ENCODE measurements at places on chromosomes 3 and 15. TPM values are rescaled to one million over a fixed set of nuclear protein-coding genes. Genes with fewer than 3 reads are reported as not detected.

Gene NMD3
- total RNA-seq: 72.6 TPM

Gene ARGFX
- total RNA-seq: not detected

Gene SMCO1
- not detected for total RNA-seq

- no peak for DNase-seq
Measured at GRCh38 chr15:78170848-78171773, 21.9 kb downstream of the IDH3A start.

GRCh38 chr3:58898513-58898912, 151.3 kb downstream of the CFAP20DC start:
- DNase-seq: no peak

Gene INSYN1
- 26.1 TPM for total RNA-seq

GRCh38 chr3:108862865-108863798, 40.5 kb downstream of the TRAT1 start:
- DNase-seq: no peak

Gene CYP1A1
- 0.41 TPM for total RNA-seq

Gene GATM
- total RNA-seq: 91.3 TPM

GRCh38 chr3:120033596-120033995, 60.7 kb downstream of the GSK3B start:
- DNase-seq: no peak

Gene SI
- total RNA-seq: not detected

DNA sequence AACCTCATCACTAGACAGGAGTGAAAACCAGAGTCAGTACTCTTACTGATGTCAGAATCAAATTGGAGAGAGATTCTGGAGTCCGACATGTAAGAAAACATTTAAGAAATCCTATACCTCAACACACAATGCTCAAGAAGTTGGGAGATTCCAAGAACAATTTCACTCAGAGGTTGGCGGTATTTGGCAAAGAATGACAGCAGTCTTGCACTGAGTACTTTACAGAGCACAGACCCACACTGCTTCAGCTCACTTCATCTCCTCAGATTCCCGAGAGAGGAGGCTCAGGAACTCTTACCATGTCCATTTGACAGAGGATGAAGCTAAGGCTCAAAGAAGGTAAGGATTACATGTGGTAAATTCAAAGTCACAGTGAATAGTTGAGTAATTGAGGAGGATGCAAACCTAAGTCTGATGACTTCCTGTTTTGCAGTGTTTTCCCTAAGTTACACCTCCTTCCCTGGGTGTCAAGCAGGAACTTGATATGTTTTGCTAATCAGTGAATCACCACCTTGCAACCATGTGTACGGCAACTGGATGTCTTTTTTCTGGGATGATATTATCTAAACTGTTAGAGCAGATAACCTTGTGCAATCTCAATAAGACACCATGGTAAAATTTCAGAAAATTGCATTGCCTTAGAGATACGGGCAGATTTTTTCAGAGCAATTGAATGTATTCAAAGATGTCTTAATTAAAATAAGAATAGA, 61.3 kb upstream of the MME start:
- no peak for DNase-seq

Gene TRH
- total RNA-seq: 4.1 TPM

Gene VGLL3
- 1.2 TPM for total RNA-seq

Gene FBXW12
- total RNA-seq: 1.6 TPM

Gene CAMKV
- total RNA-seq: 180 TPM

DNA sequence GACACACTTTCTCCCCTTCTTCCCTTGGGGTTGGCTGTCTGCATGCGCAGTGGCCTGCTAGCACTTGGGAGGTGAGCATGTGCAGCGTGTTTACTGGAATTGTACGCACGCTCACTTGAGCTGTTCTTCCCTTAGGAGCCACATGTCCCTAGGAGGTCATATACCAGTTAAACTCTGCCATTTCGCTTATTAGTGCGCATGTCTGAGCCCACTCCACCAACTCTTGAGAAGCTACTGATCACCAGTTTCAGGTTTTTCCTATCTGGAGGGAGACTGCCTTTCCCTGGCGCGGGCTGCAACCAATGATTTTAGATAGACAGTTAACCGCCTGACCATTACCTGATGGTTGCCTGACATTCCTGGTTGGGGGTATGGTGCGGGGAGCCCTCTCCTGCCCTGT, 47.6 kb upstream of the SPPL2A start:
- no peak for DNase-seq

GRCh38 chr3:18425641-18426257, 610 bp upstream of the SATB1 start:
- DNase-seq: no peak

DNA sequence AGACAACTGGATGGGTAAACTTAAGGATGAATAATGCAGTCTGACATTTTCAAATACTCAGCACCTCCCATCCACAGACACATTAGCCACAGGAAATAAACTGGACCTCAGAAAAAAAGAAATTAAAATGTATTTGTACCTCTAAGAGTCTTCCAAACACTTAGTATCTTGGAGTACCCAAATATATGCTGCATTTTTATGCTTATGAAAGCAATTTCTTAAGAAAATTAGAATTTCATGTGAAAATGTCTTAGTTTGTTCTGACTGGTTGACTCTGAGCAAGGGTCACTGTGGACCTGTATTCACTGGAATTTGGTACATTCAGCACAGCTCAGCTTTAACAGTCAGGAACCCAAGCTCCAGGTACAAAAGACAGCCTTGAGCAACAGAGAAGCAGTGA, 216.2 kb upstream of the UBE2E2 start:
- no peak for DNase-seq

GRCh38 chr15:24916305-24917009, 38.3 kb upstream of the SNRPN start:
- no peak for DNase-seq

Gene MUC4
- 0.41 TPM for total RNA-seq

GRCh38 chr3:195033531-195034091, 237.3 kb downstream of the XXYLT1 start:
- no peak for DNase-seq

Gene CCDC80
- 2.9 TPM for total RNA-seq

Gene MAP6D1
- 3.3 TPM for total RNA-seq

Gene C3orf20
- not detected for total RNA-seq

Gene MST1R
- 0.41 TPM for total RNA-seq

DNA sequence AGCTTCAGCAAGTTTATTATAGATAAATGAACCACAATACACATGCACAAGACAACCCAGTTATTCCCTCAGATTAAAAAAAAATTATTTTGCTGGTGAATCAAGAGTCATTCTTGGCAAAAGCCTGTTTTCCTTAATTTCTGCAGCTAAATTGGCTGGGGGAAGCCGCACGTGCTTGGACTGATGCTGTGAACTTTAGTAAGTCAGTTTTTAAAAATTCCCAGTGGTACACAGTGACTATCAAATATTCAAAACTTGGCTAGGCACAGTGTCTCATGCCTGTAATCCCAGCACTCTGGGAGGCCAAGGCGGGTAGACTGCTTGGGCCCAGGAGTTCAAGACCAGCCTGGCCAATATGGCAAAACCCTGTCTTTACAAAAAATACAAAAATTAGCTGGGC, 23.9 kb downstream of the EHD4 start:
- DNase-seq: no peak

Gene WNT7A
- total RNA-seq: 15.1 TPM

- no peak for DNase-seq
Measured at GRCh38 chr3:122907471-122907870, 112.6 kb downstream of the SLC49A4 start.

Gene ISY1
- total RNA-seq: 13.9 TPM

- DNase-seq: no peak
Measured at GRCh38 chr3:176699288-176699687, 498.0 kb downstream of the TBL1XR1 start.

GRCh38 chr15:70781236-70781635, 17.9 kb upstream of the UACA start:
- DNase-seq: no peak

DNA sequence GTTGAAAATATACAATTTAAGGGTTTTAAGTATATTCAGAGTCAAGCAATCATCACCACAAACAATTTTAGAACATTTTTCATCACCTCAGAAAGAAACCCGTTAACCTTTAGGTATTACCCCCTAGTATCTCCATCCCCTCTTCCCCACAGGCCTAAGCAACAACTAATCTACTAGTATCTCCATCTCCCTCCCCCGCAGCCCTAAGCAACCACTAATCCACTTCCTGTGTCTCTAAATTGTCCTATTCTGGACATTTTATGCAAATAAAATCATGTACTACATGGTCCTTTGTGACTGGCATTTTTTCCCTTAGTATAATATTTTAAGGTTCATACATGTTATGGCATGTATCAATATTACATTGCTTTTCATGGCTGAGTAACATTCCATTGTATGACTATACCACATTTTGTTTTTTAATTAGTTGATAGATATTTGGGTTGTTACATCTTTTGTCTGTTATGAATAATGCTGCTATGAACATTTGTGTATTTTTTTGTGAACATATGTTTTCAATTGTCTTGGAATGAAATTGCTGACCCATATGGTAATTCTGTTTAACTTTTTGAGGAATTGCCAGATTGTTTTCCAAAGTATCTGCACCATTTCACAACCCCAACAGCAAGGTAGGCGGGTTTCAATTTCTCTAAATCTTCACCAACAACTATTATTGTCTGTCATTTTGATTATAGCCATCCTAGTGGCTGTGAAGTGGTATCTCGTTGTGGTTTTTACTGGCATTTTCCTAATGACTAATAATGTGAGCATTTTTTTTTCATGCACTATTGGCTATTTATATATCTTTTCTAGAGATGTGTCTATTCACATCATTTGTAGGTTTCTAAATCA, 215.6 kb upstream of the CD96 start:
- DNase-seq: no peak

DNA sequence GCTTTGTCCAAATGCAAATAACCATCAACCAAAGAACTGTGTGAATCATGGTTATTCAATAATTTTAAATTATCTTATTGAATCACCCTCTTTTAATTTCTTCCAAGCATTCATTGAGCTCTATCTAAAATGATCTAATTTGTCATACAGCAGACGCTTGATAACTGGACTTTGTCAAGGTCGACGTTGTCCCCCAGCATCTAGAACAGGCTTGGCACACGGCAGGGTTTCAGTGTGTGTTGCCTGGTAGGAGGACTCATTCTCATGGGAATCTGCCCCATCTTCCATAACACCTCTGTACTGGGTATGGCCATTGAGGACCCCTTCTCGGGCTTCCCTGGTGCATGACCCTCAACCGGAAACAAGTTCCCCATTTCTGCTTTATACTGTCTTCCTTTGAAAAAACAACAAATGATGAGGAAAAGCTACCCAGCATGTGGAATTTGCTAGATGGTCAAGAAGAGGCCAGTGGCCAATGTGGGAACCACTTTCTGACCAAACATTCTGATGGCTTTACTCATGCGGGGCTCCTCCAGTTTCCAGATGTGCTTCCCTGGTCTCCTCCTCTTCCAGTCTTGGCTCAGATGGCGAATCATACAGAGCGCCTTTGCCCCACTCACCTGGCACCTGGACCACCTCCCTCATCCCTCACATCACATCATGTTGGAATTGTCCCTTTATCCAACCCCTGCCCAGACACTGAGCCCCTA, 41.7 kb upstream of the SEC22A start:
- no peak for DNase-seq

Gene TLR9
- total RNA-seq: not detected

GRCh38 chr15:90178468-90179435, 22.4 kb upstream of the SEMA4B start:
- DNase-seq: no peak

DNA sequence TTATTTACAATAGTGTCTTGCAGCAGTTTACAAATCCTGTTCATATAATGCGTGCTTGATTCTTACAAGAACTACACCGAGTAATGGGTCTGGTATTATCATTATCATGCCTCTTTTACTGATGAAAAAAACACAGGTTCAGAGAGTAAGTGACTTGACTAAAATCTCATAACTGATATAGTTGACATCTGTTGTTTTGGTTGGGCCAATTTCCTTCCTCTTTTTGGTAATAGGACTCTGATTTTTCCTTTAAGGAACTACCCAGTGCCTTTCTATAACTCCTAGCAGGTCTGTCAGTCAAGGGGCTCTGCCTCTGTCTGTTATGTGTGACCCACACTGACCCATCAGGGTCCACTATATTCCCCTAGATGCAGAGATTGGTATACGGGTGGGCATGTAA, 14.6 kb upstream of the BLOC1S6 start:
- no peak for DNase-seq

Gene ZNF860
- total RNA-seq: 2.0 TPM

Gene SUSD5
- 2.0 TPM for total RNA-seq

Gene C3orf22
- total RNA-seq: not detected

GRCh38 chr3:17500618-17501017, 241.8 kb downstream of the TBC1D5 start:
- DNase-seq: no peak

DNA sequence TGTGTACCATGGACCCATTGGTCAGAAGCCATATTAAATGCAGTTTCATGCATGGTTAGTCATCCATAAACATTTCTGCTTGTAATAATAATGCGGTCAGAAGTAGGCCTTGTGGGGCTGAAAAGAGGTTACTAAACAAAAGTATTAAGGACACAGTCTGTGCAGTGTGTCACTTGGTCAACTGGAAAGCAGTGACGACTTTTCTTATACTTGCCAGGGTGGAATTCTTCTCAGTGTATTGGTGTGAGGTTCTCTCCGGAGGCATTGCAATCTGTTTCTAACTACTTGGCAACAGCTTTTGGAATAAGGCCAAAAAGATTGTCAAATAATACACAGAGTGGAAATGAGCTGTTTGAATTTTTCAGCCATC, 46.8 kb downstream of the CHL1 start:
- DNase-seq: no peak

DNA sequence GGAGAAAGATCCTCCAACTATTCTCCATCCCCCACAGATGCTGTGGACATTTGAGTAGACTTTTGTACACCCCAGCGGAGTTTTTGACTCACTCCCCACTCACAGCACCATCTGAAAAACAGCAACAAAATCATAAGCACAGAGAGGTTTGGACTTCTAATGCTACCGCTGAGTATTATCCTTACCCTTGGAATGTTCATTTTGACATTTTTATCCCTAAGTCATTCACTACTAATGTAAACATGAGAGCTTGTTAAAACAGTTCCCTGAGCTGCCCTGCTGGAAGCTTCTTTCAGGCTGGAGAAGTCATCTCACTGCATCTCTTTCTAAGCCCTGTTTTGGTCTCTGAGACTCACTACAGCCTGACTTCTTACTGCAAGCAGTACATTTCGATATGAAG, 1045.9 kb downstream of the MCTP2 start:
- no peak for DNase-seq

Gene HDGFL3
- 135 TPM for total RNA-seq

All from frontal cortex (tissue), 4 donors.